ENCODE measurements at places on chromosomes 7 and 10.

- no peak for DNase-seq
Observed at GRCh38 chr10:47351899-47352815, 4.0 kb downstream of the RBP3 start.

DNA sequence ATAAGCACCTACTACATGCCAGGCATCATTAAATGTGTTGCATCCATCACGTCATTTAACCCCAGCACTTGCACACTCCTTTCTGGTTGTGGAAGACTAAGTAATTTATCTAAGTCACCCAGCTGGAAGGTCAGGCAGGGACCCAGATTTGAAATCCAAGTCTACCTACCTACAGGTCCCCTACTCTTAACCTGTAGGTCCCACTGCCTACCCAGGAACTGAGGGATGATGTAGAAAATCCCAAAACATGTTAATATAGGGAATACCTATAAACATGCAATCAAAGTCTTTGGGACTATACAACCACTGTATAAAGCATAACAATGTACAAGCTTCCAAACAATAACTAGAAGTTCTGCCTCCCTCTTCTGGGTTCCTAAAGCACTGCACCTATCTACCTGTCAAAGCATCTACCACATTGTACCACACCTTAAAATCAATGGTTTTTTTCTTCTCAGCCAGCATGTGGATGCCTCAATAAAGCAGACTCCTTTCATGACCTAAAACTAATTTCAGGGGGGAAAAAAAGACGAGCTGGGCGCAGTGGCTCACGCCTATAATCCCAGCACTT, 5.6 kb downstream of the IL6 start:
- DNase-seq, result no peak

GRCh38 chr7:18637516-18637915, 142.0 kb downstream of the HDAC9 start:
- no peak for DNase-seq

DNA sequence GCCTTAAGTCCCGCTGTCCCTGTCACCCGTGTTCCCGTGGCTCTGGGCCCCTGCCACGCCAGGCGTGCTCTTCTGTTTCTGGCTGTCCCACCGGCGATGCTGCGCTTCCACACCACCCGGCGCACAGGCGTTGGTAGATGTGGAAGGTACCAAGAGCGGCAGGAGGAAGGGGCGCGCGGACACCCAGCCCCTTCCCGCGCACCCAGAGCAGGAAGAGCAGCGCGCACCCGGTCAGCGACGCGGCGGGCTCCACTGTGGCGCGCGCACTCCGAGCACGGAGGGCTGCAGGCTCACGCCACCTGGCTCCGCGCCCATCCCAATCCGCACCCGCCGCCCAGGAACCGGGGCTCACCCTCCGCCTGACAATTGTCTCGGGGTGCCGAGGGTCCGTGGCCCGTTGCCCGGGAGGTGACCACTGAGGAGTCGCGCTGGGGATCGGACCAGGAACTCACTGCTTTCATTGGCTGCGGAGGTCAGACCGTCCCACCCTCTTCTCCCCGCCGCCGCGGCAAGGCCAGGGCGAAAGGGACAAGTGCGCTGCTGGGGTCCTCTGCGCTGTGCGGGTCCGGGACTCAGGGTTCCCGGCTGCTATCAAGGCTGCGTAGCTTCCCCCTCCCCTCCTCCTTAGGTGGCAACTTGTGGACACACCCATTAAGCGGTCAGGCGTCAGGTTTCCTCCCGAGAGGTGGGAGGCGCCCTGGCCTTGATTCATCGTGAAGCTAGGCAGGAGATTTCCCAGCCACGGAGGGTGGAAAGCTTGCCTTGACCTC, 121.6 kb upstream of the ZNF92 start:
- DNase-seq, result no peak

- DNase-seq, result no peak
Observed at GRCh38 chr10:23368816-23369640, 24.4 kb upstream of the C10orf67 start.

- DNase-seq, result no peak
Observed at GRCh38 chr10:12628153-12628552, 278.8 kb downstream of the CAMK1D start.

- no peak for DNase-seq
Observed at GRCh38 chr7:620056-620455, 100.4 kb upstream of the PDGFA start.

DNA sequence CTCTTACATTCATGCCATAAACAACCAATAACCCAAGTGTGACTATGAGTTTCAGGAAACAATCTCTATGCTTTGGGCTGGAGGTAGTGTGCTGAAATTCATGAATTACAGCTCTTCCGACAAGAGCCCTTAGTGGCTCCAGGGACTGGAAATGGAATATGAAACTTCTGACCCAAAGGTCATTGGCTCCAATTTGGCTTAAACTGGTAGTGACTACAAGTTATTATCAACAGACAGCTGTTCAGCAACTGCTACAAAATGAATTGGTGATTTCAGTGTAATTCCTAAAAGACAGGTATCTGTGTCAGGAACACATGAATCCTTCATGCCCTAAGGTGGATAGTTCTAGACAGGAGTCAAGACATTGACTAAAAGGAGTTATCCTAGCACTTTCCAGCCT, 745.4 kb downstream of the PHTF2 start:
- no peak for DNase-seq

GRCh38 chr7:131945313-131945911, 389.0 kb upstream of the PODXL start:
- DNase-seq, result no peak

DNA sequence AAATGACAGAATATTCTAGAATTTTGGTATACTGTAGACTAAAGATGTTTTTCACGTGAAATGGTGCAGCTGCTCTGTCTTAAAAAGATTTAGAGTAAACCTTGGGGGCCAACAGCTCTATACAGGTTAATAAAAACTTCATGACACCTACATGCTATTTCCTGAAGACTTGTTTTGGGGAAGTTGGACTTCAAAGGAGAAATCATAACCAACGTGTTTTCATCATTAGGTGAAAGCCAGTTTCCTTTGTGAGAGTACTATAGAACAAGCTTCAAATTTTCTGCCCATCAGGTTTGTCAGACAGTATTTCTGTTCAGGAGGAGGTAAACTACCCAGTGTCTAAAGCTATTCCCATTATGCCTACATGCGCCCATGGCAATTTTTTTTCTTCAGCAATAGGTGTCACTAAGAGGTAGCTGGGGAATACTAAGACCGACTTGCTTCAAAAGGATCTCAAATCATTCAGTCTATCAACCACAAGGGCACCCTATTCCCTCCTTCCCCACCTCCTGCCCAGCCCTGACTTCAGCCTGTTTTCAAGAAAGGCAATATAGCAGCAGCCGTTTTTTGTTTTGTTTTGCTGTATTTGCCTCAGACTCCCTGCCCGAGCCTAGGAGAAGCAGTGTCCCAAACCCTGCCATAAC, 237.3 kb upstream of the SP8 start:
- DNase-seq, result no peak

- DNase-seq, result no peak
Observed at GRCh38 chr7:53340220-53340619, 304.8 kb downstream of the POM121L12 start.

DNA sequence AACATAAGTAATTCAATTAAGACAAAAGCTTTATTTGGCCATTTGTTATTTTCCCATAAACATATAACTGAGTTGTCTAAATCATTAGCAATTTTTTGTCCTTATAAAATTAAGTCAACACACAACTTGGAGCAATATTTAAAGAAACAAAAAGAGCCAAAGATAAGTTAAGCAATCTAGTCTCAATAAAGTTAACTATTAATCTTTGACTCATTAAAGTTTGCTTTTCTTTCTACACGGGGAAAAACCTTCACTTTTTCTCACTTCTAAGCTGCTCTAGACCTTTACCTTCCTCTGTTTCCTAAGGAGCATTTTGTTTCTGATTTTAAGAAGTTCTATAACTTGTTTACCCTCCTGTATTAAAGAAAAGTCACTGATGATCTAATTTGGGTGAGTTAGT, 867.1 kb upstream of the PHF14 start:
- no peak for DNase-seq

GRCh38 chr10:11655836-11656235, 44.4 kb upstream of the USP6NL start:
- no peak for DNase-seq

DNA sequence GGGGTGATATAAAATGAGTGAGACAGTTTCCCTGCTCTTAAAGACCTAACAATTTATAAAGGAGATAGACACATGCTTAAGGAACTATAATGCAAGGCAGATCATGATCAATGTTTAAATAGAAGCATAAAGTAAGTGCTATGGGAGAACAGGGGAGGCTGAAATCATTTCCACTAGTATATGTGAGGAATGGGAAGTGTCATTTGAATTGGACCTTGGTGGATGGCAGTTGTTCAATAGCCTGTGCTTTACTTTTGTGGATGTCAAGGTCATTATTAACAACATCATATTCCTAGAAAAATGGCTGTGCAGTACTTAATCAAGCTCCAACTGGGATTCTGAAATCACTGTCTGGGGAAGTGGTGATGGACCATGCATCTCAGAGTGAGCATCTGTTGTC, 14.7 kb downstream of the NPY start:
- DNase-seq, result no peak

- no peak for DNase-seq
Observed at GRCh38 chr10:86284355-86285105, 82.1 kb downstream of the GRID1 start.

DNA sequence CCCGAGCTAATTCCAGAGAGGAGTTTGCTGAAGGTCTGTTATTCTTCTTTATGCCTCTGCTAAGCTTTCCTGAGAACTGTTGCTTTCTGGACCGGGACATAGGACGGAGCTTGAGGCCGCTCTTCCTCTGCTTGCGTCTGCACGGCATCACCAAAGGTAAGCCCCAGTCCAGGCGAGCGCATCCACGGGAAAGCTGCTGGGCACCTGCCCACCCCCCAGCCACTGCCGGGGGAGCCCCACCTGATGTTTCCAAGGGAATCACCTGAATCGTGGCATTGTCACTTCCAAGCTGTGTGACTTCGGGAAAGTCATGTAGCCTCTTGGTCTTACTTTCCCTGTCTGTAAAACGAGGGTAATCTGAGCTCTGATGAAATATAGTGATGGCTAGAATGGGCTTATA, 45.1 kb upstream of the PLEKHA1 start:
- DNase-seq, result no peak

DNA sequence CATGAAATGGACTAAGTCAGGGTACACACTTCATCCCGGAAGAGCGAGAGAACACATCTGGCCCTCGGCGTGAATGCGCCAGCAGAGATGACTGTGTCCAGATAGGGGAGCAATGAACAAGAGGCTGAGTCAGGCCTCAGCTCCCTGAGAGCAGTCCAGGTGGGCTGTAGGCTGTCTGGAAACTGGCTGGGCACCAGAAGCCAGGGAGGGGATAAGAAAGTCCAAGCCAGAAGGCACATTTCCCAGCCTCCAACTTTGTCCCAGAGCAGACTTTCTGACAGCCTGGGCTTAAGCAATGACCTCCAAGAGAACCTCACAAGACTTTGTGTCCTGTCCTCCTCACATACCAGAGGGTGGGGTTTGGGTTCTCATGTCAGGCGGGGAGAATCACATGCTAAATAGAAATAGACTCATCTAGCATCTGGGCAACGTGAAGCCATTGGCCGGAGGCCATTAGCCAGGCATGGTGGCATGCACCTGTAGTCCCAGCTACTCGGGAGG, 157.2 kb downstream of the ARHGAP12 start:
- DNase-seq, result no peak

DNA sequence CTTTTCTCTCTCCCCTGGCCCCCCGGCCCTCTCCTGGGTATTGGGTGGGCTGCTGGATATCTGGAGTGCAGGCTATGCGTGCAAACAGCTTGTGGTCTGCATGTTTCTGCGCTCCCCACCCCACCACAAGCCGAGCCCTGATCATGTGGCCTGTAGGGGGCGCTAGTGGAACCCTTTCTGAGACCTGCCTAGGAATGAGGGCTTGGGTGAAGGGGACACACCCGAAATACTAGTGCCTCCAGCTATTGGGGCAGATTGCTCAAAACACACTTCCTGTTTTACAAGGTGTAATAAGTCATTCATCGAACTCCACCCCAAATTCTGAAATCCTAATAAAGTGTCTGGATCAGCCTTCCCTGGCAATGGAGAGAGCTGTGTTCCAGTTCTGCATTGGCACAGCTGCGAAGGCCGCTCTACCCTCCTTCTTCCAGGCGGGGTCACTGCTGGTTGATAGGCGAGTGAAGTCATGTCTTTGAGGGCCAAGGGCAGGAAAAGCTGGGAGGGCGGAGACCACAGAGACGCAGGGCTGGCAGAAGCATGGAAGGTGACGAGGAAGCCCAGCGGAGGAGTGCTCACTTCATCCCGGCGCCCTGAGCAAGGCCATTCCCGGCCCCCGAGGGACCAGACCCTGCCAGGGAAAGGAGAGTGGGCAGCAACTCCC, 19.8 kb upstream of the PRRT4 start:
- no peak for DNase-seq

- DNase-seq, result no peak
Observed at GRCh38 chr10:93938140-93938539, 44.4 kb downstream of the SLC35G1 start.

DNA sequence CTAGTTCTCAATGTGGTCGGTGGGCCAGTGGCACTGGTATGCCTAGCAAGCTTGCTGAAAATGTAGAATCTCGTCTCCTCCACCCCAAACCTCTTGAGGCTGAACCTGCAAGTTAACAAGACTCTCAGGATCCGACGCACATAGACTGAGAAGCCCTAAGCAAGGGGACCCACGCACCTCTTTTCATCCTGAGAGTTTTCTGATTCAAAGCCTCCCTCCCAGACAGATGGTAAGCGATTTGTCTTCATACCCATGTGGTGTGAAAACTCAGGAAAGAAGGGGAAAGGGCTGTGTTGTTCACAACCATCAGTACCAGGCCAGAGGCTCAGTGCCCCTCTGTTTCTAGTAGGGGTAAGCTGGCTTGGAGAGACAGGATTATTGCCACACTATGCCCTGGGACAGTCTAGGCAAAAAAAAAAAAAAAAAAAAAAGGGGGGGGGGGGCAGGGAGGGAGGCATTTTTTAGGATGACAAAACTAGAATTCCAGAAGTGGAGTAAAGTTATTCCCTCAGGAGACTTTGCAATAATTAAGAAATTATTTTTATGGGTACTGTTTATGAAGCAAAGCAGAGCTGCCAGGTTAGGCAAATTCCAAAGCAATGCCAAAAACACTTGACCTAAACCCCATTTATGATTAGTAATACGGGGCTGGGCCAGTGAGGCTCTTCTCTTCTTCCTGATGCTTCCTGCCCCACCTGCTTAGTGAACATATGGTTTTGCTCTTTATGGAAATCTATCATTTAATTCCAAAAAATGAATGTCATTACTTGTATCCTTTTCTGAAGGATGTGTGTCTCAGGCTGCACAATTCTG, 117.6 kb upstream of the PDLIM1 start:
- no peak for DNase-seq

GRCh38 chr10:46236941-46237681, 49.7 kb upstream of the ANTXRL start:
- DNase-seq, result no peak

All from cortex of kidney (tissue), 1 donor.